ENCODE measurements at places on chromosomes 1 and 21. TPM values are rescaled to one million over a fixed set of nuclear protein-coding genes. Genes with fewer than 3 reads are reported as not detected.

GRCh38 chr1:216314379-216315095, 108.7 kb downstream of the USH2A start:
- DNase-seq: no peak

GRCh38 chr21:43687566-43688399, 28.4 kb downstream of the RRP1B start:
- no peak for DNase-seq

- peak; percentile 42 for DNase-seq
Observed at GRCh38 chr1:212291505-212292134, 6.4 kb downstream of the PPP2R5A start.

- no peak for DNase-seq
Observed at GRCh38 chr1:210214573-210215409, 17.8 kb upstream of the SERTAD4 start.

GRCh38 chr1:168518813-168519212, 25.0 kb downstream of the XCL2 start:
- no peak for DNase-seq

DNA sequence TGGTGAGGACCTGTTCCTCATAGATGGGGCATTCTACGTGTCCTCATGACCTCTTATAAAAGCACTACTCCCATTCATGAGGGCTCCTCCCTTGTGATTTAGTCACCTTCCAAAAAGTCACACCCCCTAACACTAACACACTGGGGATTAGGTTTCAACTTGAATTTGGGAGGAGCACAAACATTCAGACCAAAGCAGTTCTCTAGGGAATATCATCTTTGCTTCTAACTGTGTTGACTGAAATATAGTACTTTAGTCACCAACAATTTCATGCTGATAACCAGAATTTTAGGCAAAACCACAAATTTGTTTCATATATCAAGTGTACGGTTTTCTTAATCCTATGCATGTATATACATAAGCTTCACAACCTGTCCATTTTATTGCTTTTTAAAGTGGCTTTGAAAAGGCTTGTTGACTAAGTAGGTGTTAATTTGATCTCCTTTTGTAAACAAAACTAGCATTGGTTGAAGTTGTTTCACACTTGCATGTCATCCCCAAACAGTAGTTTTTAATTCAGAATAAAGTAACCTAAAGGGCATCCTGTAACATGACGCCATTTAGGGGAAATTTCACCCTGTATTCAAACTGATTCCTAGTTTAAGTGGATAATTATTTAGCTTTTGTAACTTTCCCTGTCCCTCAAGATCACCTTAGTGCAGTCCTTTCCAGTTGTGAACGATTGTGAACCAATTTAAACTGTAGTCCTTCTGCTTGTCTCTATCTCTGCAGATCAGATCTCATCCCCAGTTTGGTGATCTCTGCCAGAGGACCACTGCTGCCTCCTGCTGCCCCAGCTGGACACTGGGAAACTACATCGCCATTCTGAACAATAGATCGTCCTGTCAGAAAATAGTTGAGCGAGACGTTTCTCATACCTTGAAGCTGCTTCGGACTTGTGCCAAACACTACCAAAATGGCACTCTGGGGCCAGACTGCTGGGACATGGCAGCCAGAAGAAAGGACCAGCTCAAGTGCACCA, 141.1 kb downstream of the TLR5 start:
- no peak for DNase-seq

GRCh38 chr1:226872437-226872836, 2.0 kb downstream of the PSEN2 start:
- DNase-seq: no peak

GRCh38 chr1:44359234-44359935, 4.3 kb upstream of the ERI3 start:
- DNase-seq: no peak

The ITGB2 gene
- 8.2 TPM for polyA plus RNA-seq

GRCh38 chr1:904310-904950, 19.3 kb upstream of the SAMD11 start:
- peak; percentile 87 for DNase-seq

The BLACAT1 gene
- 6.3 TPM for polyA plus RNA-seq

The EXO1 gene
- polyA plus RNA-seq: 6.4 TPM

DNA sequence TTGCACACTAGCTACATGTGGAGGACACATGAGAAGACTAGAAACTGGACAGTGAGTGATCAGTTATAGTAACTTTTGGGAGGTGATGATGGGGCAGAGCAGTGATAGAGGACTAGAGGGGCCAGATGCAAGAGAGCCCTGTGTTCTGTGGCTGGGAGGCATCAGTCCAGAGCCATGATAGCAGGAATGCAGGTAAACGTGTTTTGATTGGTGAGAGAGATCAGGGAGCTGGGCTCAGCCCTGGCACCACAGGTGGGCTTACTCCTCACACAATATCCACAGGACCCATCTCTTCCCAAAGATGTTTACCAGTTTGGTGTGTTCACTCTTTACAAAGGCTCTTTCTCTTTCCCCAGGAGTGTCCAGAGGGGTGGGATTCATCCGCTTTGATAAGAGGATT, 86.5 kb downstream of the ELAVL4 start:
- DNase-seq: no peak

DNA sequence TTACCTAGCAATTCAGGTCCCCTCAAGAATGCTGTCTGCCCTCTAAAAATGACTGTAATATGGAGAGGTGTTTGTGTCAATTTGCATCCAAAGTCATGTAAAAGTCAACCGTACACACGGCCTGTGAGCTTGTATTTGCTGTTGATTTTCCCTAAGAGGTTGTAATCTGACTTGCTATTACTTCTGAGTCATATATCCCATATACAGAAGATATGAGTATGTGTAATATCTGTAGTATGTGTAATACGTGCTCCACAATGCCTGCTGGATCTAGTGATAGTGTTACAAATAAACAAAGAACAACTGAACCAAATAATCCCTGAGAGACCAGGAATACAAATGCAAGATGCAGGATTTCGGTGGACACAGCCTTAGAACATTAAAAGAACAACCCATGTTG, 1.4 kb upstream of the KCNJ6 start:
- no peak for DNase-seq

DNA sequence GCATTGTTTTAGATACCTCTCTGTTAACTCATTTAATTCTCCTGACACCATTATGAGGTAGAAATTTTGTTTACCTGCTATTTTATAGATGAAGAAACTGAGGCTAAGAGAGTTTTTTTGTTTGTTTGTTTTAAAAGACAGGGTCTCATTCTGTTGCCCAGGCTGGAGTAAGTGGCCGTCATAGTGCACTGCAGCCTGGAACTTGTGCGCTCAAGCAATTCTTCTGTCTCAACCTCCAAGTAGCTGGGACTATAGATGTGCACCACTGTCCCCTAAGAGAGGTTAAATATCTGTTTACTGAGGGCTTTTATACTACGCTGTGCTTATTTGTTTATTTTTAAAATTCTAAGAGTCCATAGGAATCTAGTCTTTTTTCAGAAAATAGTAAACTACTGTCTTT, 43.7 kb upstream of the CACYBP start:
- DNase-seq: no peak

All from right lung (tissue), 10 donors.